ENCODE measurements at places on chromosomes 12 and 14. TPM values are rescaled to one million over a fixed set of nuclear protein-coding genes. Genes with fewer than 3 reads are reported as not detected.

CFAP251 gene
- 1.1 TPM for total RNA-seq

VDR gene
- total RNA-seq = 9.3 TPM

TBX3 gene
- 90.4 TPM for total RNA-seq

GUCY2C gene
- not detected for total RNA-seq

SLC35F4 gene
- total RNA-seq = not detected

LACRT gene
- total RNA-seq = not detected

AGAP2 gene
- 0.07 TPM for total RNA-seq

TAC3 gene
- total RNA-seq = not detected

WNT1 gene
- not detected for total RNA-seq

NYNRIN gene
- not detected for total RNA-seq

PRR4 gene
- not detected for total RNA-seq

GRCh38 chr12:122978507-122978955 lies 1.9 kb upstream of the ARL6IP4 start:
- no peak for DNase-seq

GRCh38 chr12:52487211-52487610 lies 5.8 kb downstream of the KRT6A start:
- no peak for DNase-seq

- peak; percentile 60 for DNase-seq
These were observed at the start of gene SH2B3 for GRCh38 chr12:111405859-111406473. Gene SH2B3, plus strand, starts transcription at chr12:111405923. Its CDS starts 12,223 bp downstream, at chr12:111418146.

- DNase-seq = no peak
These were observed 49.5 kb downstream of the FANCM start for GRCh38 chr14:45185100-45185814.

GRCh38 chr12:113003636-113004035 lies 25.3 kb downstream of the OAS2 start:
- DNase-seq = no peak

GRCh38 chr12:95216711-95217376 lies 423 bp downstream of the FGD6 start:
- peak; percentile 42 for DNase-seq

GRCh38 chr12:108798551-108799221 lies 58.7 kb downstream of the SSH1 start:
- DNase-seq = no peak

DNA sequence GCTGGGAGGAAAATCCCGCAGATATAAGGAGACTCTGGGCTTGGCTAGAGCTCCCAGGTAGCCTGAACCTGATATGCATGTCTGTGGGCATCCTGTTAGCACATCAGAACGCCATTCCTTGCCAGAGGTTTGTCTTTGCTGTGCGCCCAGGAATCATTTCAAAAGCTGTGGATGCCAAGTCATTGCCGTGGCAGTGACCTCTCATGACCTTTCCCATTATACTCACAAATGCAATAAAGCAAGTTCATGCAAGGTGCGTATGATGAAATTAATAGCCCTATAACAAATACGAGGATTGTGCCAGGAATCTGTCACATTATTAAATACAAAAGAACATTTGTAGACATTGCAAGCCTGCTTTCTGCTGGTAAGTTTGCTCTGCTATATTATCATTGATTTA lies 229.1 kb upstream of the PELI2 start:
- DNase-seq = peak; percentile 18

DNA sequence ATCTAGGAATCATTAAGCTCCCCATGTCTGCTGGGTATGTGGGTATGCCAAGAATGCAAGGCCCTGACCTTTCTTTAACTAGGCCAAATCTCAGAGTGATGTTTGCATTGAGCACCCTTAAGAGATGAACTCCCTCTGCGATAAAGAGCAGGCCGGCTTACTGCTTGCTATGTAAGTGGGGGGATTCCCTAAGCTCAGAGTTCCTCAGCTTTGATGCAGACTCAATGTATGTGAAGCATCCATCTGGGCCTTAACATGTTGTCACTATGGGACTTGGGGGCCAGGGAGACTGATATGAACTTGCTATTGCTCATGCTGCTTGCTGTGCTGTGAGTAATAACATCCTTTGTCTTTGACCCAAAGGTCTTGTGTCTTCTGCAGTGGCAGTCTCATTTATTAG lies 149.7 kb downstream of the C12orf75 start:
- DNase-seq = peak; percentile 69

DNA sequence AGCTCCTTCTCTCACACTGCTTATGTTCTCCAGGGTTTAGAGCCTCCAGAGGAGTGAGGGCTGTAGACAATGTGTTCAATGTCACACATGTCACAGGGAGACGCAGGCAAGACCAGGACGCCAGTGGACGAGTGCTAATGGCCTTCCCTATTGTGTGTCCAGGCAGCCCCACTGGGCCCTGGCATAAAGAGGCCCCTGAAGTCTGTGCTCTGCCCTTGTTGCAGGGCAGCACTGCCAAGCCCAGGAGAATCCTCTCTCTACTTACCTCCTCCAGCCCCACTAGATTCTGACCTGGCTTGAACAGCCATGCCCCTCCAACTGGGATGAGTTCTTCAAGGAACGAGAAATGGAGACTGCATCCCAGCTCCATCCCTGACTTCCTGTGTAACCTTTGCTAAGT lies 24.8 kb upstream of the TMEM106C start:
- DNase-seq = no peak

DNA sequence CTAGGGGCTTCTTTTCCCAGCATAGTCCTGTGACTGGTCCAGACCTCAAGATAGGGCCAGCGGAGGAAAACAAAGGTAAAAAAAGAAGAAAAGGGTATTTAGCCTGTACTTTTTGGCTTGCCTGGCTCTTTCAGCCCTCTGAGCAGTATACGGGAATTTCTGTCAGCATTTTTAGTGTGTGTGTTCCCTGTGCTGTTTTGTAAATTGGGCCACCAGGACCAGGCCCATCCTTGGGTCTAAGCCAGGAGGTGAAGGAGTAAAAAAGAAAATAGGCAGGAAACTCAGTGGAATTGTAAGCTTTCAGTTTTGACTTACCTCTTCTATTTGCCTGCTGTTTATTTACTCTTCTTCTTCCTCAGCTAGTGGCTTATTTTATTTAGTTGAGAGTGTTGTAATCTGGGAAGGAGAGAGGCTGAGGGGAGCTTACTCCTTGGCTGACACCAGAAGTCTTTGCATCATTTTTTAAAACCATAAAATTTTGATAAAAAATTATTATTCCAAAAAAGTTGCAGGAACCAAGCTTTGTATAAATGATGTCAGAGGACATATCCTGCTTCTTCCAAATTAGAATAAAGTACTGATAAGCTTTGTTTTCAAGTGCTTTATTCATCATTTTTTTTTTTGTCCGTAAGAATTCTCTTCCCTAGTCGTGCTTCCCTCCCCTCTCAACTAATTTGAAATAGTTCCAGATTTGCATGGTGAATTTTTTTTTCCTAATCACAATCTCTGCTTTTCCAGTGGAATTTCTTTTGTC lies 63.7 kb downstream of the DIP2B start:
- DNase-seq = peak; percentile 48

- peak; percentile 82 for DNase-seq
These were observed 20.0 kb downstream of the BORCS5 start for GRCh38 chr12:12376646-12377448.

DNA sequence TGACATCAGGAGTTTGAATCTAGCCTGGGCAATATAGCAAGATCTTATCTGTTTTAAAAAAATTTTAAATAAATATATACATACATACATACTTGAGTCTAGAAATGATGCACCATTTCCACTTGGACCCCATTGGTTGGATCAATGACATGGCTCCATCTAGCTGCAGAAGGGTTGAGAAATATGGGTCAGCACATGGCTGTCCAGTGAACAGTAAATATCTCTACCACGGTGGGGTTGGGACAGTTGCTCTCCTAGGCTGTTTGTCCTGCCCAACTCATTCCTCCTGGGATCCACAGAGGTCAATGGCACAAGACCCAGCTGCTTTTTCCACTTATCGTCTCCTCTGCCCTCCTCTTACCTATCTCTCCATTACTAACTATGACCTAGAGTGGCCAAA lies 23.6 kb downstream of the PLEKHH1 start:
- DNase-seq = no peak

DNA sequence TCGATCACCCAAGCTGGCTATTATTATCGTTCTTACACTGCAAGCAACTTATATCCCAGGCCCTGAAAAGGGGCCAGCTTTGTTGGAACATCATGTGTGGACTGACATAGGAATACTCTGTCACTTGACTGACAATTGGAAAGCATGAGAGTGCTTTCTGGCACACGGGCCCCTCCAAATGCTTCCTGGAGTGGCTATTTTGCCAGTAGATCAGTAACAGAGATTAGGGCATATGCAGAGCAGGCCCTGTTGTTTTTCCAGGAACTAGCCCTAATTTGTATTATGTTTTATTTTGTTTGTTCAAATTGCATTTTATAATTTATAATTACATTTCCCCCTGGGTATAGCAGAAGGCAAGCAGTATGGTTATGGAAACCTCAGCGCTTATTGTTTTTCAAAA lies 170.1 kb upstream of the FRMD6 start:
- DNase-seq = no peak

GRCh38 chr12:4743046-4743445 lies 22.8 kb downstream of the GALNT8 start:
- no peak for DNase-seq

DNA sequence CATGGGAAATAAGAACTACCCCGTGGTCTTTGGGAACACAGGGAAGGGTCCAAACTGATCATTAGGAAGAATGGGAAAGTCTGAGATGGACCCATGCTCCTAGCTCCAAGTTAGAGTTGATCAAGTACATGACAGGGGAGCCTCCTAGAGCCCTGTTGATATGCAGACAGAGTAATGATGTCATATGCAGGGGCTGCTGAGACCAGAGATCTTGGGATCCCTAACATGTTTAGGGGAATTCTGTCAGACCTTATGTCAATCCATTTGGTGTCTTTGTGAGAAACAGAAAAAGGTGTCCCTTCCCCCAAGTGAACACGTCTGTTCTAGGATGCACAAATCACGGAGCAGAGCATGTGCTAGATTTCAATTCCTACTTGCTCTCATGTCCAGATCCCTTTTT lies 6.6 kb downstream of the SLC25A21 start:
- DNase-seq = no peak

- DNase-seq = peak; percentile 15
These were observed 87.5 kb downstream of the SETD3 start for GRCh38 chr14:99393059-99393655.

GRCh38 chr12:99278899-99279298 lies 368.7 kb upstream of the GARIN6 start:
- DNase-seq = no peak

- DNase-seq = no peak
These were observed 18.3 kb downstream of the IL31 start for GRCh38 chr12:122155705-122156104.

- DNase-seq = no peak
These were observed 305.9 kb upstream of the G2E3 start for GRCh38 chr14:30252783-30253674.

Measured in M059J (cell line).